ENCODE measurements at places on chromosomes 6 and 20.
A peak's percentile ranks its signal among the peaks of the same experiment; 100 is the strongest.

GRCh38 chr20:63238514-63239125 lies 2.9 kb downstream of the BIRC7 start:
- DNase-seq, result no peak

DNA sequence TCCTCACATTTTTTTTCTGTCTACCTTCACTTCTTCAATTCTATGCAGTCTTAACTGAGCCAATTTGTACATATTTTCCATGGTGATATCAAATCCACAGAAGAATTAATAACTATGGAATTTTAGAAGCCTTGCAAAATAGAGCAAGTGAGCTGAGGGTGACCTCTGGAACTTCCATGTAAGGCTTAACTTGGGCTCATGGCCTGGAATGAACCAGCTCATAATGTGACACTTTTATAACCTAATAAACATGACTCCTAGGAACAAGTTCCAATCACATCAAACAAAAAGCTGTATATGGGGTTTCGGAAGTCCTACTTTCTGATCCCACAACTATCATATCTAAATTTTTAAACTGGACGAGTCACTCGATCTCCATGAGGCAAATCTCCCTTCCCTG lies 232.4 kb downstream of the FOXA2 start:
- DNase-seq, result no peak

- no peak for DNase-seq
These were observed 15.9 kb upstream of the TENT5A start for GRCh38 chr6:81768150-81768942.

- DNase-seq, result no peak
These were observed 145.2 kb downstream of the COL21A1 start for GRCh38 chr6:56102216-56102615.

- DNase-seq, result no peak
These were observed 529.7 kb upstream of the CITED2 start for GRCh38 chr6:139904158-139904533.

GRCh38 chr20:34951252-34951651 lies 4.4 kb downstream of the GSS start:
- no peak for DNase-seq

GRCh38 chr6:56091159-56091869 lies 156.1 kb downstream of the COL21A1 start:
- DNase-seq, result no peak

DNA sequence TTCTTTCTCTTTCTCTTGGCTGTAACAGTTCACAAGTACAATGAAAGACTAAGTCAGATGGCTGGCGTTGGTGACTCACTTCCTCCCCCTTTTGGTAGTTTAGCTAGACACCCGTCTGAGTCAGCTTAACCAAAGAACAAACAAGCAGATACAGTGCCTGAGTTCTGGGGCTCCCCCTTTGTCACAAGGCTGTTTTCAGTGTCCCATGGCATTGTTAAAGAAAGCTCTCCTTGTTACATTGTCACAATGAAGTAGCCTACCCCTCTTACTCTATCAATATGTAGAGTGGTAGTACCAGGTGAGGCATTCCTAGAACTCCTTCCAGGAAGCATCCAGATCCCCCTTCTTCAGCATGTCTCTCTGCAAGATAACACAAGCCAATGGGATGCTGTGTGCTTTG lies 38.6 kb downstream of the KIAA0408 start:
- DNase-seq, result peak; percentile 67

DNA sequence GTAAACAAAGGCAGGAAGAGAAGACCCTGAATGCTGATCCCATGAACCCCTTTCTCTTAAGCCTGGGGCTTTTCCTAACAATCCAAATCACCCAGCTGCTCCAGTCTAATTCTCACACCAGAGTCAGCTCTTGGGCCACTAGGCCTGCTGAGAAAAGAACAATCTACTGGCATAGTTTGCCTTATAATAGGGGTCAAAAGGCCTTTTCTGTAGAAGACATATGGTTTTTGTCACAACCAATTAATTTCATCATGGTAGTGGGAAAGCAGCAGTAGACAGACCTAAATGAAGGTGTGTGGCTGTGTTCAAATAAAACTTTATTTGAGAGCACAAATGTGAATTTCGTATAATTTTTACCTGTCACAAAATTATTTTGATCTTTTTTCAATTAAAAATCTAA lies 994.7 kb upstream of the EPHA7 start:
- DNase-seq, result no peak

GRCh38 chr6:110875548-110876169 lies 1.1 kb downstream of the AMD1 start:
- DNase-seq, result peak; percentile 72

DNA sequence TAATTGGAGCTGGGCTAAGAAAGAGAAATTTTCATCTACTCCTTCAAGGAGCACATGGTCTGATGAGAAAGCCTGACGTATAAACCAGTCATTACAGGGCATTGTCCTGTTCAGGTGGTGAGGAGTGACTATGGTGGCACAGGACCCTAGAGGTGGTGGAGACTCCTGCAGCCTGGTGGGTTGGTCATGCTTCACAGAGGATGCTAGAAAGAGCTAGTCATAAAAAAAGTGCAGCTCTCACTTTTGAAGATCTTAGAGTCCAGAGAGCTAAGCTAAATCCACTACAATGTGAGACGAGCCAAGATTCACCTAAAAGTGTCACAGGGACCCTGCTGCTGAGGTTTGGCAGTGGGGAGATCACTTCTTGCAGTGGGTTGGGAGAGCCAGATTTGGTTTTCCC lies 9.8 kb upstream of the ZNF831 start:
- DNase-seq, result no peak

DNA sequence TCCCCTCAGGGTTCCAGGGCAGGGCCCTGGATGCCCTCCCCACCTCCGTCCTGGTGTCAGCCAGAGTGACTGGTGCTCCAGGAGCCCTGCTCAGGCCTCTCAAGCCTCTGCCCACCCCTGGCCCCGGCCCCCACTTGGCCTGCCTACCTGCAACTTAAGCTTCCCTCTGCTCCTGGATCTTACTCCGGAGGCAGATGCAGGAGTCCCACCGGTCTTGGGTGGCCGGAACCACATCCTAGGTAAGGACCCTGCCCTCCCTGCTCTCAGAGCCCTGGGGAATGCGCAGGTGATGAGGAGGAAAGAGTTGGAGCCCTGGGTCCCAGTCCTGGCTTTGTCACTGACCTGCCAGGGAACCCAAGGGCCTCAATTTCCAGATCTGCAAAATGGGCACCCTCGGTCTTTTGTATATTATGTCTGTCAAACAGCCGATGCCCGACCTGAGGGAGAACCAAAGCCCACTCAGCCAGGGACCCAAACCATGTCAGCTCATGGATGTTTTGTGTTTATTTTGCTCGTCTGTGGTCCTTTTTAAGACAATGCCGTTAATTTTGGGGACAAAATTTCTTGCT lies 34.5 kb upstream of the BPIFA2 start:
- no peak for DNase-seq

GRCh38 chr6:45698046-45698445 lies 317.6 kb downstream of the CLIC5 start:
- no peak for DNase-seq

- DNase-seq, result no peak
These were observed 161.2 kb downstream of the EYA2 start for GRCh38 chr20:47055699-47056369.

DNA sequence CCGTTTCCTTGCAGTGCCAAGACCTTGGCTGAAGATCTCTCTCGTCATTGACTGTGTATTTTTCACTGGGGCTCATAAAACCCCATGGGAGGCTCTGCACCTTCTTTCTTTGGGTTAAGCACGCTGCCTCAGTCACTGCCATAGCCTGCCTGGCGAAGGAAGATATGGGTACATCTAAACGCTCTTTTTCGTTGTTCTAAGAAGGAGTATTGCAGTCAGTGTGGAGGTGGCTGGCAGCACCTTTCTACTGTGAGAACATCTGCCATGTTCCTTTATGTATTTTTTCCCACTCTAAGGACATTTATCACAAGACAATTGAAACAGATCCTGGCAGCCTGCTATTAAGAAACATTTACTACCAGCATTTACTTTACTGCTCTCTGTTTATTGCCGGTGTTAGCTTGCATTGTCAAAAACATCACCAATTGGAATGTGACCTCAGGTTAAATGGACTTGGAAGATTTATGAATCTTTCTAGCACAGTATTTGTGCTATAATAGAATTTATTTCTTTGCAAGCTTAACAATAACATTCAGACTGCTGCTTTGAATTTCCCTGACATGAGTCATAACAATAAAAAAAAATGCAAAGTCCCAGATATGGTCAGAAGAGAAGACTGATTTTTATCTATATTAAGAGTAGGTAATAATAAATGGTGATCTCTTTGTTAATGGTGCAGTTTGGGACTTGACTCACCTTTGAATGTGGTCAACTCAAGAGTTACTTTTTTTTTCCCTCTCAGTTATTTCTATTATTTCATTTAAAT lies 62.2 kb upstream of the CLDN20 start:
- DNase-seq, result no peak

DNA sequence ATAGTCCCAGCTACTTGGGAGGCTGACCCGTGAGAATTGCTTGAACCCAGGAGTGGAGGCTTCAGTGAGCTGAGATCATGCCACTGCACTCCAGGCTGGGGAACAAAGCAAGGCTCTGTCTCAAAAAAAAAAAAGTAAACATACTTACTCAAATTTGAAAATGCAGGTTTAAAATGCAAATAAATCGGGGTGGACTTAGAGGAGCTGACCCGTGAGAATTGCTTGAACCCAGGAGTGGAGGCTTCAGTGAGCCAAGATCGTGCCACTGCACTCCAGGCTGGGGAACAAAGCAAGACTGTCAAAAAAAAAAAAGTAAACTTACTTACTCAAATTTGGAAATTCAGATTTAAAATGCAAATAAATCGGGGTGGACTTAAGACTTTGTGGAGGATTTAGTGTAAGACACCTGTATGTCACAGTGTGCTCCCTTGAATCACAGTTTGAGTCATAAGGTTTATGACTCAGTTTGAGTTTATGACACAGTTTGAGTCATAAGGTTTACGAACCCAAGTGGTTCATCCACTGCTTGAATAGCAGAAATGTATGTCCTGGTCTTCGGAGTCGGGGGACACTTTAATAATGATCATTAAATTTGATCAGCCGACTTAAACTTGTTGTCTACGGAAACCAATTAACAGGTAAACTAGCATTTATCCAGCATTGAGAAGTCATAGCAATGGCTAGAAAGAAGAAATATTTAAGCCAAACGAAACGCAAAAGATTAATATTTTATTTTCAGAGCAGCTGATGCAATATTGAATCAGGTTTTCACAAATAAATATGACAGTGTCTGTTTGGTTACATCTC lies 6.8 kb upstream of the MRPS10 start:
- no peak for DNase-seq

- DNase-seq, result no peak
These were observed 42.1 kb upstream of the TBC1D32 start for GRCh38 chr6:121376411-121376810.

- no peak for DNase-seq
These were observed 51.4 kb upstream of the LGSN start for GRCh38 chr6:63371104-63371715.

GRCh38 chr20:56689852-56690485 lies 60.9 kb downstream of the TFAP2C start:
- DNase-seq, result no peak

DNA sequence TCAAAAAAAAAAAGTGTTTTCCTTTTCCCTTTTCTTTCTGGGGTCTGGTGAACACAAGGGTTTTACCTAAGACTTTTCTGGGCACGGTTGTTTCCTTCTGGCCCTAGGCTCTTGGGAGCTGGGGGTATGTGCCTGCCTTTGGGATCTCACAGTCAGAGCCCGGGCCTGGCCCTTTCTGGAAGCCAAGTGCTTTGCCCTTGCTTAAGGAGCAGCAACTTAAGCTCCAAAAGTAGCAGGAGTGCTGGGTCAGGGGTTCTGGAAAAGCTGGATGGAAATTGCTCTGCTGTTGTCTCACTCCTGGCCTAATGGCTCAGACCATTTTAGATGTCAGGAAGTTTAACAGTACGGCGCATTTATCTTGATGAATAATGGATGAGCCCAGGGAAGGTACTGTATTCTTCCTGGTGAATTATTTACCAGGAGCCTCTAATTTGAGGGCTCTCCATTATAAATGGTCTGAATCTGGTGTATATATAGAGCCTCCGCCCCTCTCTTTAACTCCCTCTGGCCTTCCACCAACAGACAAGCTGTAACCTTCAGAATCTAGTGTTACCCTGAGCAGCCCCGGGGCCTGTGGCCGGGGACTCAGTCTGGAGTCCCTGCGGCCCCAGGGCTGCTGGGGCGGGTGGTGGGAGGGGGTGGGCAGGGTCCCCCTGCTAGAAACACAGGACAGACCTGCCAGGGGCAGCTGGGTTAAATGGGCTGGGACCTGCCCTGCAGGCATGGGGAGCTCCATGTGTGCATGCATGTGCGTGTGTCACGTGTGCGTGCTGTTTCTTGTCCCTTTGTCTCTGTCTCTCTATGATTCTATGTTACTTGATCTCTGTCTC lies 37.5 kb downstream of the PTK7 start:
- DNase-seq, result no peak

DNA sequence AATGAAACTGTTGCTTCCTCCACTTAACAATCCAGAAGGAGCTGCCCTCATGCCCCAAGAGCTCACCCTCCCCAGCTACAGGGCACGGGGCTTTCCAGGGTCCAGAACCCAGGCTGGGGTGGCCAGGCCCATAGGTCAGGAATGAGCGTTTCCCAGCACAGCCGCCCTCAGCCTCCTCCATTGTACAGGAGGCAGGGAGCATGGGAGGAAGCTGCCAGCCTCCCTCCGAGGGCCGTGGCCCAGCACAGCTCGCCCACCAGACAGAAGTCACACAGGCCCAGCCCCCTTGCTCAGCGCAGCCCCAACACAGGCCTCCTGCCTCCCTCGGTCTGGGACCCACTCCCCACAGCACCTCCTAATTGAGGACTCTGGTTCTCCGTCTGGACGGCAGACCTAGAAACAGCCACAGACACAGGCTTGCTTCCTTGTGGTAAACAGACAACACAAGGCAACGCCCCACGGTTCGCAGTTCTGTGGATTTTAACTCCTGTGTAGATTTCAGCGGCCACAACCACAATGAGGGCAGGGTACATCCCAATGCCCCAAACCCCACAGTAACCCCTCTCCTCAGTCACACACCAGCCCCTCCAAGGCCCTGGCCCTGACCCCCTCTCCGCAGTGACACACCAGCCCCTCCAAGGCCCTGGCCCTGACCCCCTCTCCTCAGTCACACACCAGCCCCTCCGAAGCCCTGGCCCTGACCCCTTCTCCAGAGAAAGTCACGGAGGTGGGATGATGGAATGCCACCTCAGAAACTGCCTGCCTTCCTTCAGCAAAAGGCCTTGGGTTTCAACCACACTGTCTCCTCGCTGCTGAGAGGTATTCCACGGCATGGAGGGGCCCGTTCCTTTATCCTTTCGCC lies 173.5 kb downstream of the DLL1 start:
- no peak for DNase-seq

GRCh38 chr20:61185841-61186601 lies 66.0 kb upstream of the CDH4 start:
- no peak for DNase-seq

GRCh38 chr20:41178495-41178894 lies 41.2 kb downstream of the PLCG1 start:
- no peak for DNase-seq

DNA sequence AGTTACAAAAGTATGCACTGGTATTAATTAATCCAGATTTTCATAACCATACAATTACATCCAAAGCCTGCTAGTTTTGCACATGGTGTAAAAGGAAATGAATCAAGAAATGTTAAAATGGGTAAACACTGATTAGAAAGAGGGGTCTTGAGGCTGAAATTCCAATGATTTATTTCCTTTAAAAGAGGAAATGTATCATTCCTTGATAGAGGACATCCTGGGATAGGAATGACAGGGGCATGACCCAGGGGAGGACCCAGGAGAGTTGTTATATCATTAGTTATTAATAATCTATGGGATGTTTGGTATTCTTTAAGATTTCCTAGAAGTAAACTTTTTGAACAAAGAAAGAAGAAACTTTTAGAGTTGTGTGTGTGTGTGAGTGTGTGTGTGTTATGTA lies 18.2 kb downstream of the AK9 start:
- no peak for DNase-seq
